Inflammatory macrophage (primary cell): ENCODE measurements at places on chromosomes 7 and 10.

DNA sequence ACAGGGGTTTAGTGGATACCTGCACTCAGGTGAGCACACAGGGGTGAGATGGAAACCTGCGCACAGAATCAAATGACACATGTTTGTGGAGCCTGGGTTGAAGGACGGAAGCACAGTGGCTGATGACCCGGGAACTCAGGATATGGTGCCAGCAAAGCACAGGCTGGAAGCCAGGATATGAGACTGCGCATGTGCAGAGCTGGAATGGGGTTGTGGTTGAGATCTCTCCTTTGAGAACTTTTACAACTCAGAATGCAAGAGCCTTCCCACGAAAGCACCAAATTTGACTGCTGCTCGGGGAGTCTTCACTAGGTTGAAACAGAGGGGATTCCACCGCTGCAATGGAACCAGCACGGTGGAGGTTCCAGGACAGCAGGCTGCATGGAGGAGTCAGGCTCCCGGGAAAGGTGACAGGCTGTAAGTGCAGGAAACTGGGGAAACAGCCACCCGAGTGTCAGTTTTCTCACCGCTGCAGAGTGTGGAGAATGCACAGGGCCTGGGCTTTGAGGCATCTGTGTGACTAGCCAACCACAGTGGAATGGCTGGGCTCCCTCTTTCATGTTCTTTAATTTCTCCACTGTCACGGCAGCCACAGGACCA lies 133.4 kb upstream of the TCERG1L start:
- DNase-seq: no peak

DNA sequence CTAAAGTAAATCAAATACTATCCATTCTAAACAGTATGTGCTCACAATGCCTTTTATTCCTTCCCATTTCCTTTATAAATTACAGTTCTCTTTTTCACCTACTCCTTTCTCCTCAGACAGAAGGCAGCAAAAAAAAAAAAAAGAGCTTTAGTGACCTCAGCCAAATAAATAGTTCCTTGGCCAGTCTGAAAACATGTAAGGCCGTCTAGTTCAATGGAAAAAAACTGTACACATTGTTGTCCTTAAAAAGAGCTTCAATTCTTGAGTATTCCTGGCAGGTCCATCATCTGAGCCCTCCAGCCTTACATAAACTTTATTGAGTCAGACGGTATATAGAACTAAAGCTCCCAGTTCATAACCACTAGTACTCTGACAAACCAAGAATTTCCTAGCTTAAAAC lies 185.4 kb downstream of the CACNA2D1 start:
- no peak for DNase-seq

DNA sequence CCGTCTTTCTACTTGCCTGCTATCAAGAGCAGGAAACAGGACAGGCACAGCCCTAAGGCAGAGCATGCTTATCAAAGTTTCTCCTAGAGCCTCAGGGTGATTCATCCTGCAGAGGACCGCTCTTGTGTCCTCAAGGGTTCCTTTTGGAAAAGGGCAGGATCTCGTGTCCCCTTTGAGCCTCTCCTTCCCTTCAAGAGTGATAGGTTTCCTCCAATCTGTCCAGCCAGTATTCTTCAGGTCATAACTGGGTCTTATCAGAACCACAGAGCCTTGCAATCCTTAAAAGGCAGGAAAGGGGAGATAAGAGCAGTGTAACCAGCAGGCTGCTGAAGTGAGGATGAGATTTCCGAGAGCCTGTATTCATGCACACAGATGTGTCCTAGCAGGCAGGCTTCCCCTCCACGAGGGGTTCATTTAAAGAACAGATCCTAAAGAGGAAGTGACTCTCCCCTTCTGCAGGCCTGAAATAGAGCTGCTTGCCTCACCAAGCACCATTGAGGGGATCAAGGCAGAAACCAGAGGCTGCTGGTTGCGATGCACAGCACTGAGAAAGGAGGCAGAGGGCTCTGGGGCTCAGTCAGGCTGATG lies 90.5 kb upstream of the SVIL start:
- DNase-seq: peak; percentile 63

DNA sequence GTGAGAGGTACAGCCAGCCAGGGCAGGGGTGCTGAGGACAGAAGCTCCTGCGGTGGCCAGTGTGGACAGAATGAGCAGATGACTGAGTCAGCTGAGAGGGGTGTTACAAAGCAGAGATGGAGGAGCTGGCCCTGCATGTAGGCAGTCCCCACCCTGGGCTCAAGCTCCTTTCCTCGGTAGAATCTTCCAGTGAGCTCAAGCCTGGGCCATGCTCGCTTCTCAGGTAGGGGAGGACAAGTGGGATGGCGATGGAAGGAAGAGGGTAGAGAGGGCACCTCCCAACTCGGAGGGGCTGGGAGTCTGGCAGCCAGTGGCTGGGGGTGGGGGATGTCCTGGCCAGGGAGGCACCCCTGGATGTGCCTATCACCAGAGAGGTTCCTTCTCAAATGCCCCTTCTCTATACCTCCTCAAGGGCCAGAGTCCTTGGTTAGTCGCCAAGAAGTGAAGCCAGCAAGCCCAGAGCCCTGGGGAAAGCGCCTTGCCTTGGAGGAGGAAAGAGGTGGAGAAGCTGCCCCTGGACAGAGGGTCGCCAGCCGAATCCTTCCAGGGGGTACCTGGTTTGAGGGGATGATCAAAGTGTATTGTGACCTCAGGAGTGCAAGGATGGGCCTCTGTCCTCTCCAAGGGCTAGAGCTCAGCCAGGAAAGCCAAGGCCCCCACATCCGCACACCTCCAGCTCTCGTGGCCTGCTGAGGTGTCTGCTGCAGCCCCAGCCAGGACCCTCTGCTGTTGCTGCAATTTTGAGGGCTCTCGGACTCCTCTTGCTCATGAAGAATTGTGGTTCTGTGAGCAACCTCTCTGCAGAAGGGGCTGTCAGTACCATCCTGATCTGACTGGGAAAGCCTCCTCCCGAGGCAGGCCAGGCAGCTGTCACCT lies 88.6 kb upstream of the MACROH2A2 start:
- DNase-seq: no peak

GRCh38 chr10:133134411-133135115 lies 25.5 kb upstream of the KNDC1 start:
- DNase-seq: no peak

DNA sequence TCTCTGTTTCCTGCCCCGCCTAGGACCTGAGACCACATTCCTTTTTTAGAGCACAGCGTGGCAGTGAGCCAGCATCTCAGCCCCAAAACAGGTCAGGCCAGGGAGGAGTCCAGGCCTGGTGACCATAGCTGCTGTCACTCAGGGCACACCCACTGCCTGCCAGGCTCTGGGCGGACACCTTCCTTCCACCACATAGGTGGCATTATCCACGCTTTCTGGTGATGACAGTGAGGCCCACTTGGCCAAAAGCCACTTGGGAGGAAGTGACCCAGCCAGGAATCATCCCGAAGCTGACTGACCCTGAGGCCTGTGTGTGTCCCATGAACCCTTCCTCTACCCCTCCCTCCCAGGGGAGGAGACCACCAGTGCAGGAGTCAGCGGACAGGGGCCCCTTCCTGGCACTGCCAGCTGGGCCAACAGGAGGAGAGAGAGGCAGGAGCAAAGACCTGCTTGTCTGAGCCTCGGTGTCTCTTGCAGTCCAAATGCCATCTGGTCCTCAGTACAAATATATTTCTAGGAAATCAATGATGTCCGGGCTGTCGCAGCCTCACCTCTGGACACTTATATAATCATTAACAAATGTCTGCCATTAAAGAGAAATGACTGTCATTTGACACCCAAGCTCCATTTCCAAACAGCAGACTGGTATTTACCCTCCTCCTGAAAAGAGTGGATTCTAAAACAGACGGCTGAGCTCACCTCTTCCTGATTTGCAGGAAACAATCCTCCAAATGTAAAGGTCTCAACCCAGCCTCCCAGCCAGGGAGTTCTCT lies 63.0 kb downstream of the ABRAXAS2 start:
- DNase-seq: no peak

GRCh38 chr10:8006274-8006999 lies 48.1 kb upstream of the GATA3 start:
- DNase-seq: peak; percentile 10

GRCh38 chr10:103747193-103747865 lies 108.0 kb downstream of the SH3PXD2A start:
- no peak for DNase-seq

DNA sequence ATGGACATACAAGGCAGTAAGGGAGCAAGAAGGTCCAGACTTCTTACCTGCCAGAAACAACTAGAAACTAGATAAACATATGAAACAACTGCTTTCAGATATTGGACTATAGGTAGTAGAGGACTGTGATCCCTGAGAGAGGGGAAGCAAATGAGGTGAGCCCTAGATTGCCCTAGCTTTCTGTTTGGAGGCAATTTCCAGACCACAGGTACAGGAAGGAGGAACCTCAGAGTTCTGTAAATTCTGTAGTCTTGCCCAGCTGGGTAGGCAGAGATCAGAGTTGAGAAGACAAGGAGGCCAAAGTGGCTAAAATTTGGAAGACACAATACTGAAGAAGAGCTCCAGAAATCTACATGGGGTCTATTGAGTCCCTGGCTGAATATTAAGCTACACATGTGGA lies 21.0 kb downstream of the CDK6 start:
- no peak for DNase-seq

GRCh38 chr10:46070749-46071148 lies 24.7 kb upstream of the MSMB start:
- DNase-seq: no peak

- DNase-seq: peak; percentile 24
Measured at GRCh38 chr10:71349406-71349805, 30.3 kb downstream of the SLC29A3 start.

GRCh38 chr10:59284118-59284975 lies 78.0 kb downstream of the FAM13C start:
- no peak for DNase-seq

- DNase-seq: no peak
Measured at GRCh38 chr7:8325067-8325466, 63.1 kb upstream of the ICA1 start.

DNA sequence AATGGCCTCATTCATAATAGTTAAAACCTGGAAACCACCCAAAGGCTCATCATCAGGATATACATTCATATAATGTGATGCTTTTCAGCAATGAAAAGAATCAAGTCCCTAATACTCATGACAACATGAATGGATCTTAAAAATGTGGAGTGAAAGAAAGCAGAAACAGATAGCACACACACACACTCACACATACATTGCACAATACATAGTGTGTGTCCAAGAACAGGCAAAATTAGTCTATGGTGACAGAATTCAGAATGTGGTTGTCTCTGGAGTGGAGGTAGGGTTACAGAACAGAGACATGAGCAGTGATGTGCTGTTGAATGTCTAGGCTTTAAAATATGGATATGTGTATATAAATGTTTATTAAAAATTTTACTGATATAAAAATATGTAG lies 419.9 kb upstream of the PCDH15 start:
- DNase-seq: no peak

DNA sequence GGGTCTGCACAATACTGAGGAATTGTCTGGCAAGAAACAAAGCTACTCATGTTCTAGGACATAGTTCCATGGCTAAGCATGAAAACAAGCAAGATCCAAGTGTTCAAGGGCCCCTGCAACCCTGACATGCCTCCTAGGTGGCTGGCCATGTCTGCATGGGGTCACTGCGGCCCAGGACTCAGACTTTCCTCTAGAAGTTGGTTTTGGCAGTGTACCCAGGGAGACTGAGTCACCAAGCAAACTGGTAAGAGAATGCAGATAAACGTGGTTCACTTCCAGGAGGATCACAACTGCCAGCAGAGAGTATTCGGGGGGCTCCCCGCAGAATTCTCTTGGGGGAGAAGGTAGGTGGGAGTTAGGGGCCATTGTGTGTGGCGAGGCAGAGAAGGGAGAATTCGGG lies 7.4 kb upstream of the PFKFB3 start:
- no peak for DNase-seq

- DNase-seq: no peak
Measured at GRCh38 chr10:6530211-6530840, 49.8 kb downstream of the PRKCQ start.

DNA sequence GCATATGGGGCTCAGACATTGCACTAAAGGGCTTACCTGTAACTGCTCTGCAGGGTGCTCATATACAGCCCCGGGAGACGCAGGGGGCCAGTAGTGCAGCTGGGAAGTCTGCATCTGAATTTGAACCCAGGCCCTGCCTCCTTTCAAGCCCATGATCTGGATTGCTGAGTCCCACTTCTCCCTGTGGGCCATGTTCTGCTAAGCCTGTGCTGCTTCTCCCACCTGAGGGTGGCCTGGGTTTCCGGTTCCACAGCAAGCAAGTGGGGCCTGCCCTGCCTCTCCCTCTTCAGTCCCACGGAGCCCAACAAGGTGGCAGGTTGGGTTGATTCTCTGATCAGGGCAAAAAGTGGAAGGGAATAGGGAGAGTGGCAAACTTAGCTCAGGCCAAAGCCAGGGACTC lies 56.6 kb upstream of the GDF10 start:
- DNase-seq: no peak

GRCh38 chr7:157005456-157006204 lies 4.8 kb downstream of the MNX1 start:
- no peak for DNase-seq

GRCh38 chr7:47093320-47094234 lies 488.3 kb downstream of the TNS3 start:
- DNase-seq: no peak

DNA sequence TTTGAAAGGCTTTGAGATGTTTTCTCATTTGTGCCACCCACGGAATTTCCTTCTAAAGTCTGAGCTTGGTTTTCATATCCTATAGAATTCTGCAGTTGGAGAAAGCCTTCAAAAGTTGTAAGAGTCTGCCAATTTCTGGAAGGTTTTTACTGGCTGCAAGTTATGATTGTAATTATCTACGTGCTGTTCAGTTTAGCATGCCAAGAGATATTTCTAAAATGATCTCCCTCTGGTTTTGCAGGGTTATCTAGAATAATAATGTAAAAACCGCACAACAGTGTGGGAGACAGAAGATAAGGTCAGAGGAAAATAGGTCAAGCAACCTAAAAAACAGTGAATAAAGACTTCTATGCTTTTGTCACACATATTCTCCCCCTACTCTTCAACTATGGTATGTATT lies 69.3 kb downstream of the MTERF1 start:
- no peak for DNase-seq

GRCh38 chr7:34059136-34059828 lies 153.9 kb downstream of the BMPER start:
- DNase-seq: no peak

- DNase-seq: no peak
Measured at GRCh38 chr10:122988501-122988900, 8.3 kb downstream of the PSTK start.

GRCh38 chr10:69710008-69710888 lies 80.2 kb downstream of the FAM241B start:
- no peak for DNase-seq

GRCh38 chr10:29392376-29393021 lies 103.6 kb downstream of the LYZL1 start:
- DNase-seq: peak; percentile 37

DNA sequence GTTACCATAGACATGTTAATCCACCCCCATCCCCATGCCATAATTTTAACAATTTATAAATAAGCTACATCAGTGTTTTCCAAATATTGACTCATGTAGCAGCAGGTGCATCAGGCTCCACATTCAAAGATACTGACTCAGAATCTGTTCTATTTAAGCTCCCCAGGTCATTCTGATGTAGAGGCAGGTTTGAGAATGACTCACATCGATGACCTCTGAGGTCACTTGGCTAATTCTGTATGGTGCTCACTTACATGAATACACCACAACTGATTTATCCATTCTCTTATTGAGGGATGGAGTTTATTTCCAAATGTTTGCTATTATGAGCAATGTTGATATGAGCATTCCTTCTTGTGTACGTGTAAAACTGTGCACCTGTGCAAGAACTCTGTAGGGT lies 1159.0 kb downstream of the TYW1 start:
- DNase-seq: no peak

GRCh38 chr7:99209781-99210180 lies 1.9 kb upstream of the KPNA7 start:
- DNase-seq: no peak

GRCh38 chr10:43683451-43684291 lies 35.0 kb upstream of the ZNF32 start:
- no peak for DNase-seq

- DNase-seq: peak; percentile 63
Measured at GRCh38 chr10:103884681-103885139, 29.3 kb upstream of the SH3PXD2A start.
